Ovary (tissue), 10 donors: ENCODE measurements at places on chromosomes 6 and 20.

DNA sequence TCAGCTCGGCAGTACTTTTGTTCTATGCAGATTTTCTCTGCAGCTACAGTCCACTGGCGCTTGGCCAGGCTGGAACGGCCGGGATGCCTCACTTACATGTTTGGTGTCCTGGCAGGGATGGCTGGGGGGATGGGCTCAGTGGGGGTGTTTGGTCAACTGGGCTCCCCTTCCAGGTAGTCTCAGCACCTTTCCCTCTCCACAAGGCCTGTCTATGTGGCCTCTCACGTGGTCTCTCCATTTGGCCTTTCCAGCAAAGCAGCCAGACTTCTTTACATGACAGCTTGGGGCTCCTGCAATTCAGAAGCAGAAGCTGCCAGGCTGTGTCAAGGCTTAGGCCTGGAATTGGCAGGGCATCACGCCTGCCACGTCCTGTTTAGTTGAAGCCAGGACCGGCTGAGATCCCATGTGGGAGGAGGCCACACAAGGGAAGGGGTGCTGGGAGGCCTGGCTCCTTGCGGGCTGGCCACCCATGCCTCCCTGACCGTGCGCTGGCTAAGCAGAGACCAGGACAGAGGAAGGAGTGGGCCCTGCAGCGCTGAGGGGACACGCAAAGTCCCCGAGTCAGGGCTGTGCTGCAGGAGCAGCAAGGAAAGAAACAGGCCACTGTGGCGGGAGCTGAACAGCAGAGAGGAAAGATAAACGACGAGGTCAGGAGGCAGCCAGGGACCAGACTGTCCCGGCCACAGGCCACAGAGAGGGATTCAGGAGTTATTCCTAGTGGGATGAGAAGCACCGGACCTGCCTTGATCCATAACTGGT, 38.9 kb downstream of the MGME1 start:
- H3K4me1 ChIP-seq, result peaks cover 2% of the 10 kb centered on the region
- H3K27me3 ChIP-seq, result no peaks in the 10 kb centered on the region
- no peak overlapping the region for H3K4me3 ChIP-seq
- H3K27ac ChIP-seq, result no peak overlapping the region
- no peaks in the 10 kb centered on the region for H3K36me3 ChIP-seq
- DNase-seq, result peak; percentile 55

GRCh38 chr20:32761831-32762753, at the start of gene DNMT3B:
DNMT3B (plus strand) TSS chr20:32762385; CDS start chr20:32780324, 17,939 bp downstream.
- H3K27me3 ChIP-seq, result no peaks in the 10 kb centered on the region
- H3K4me1 ChIP-seq, result peaks cover 5% of the 10 kb centered on the region
- peak within 1 kb of the TSS; percentile 68 for H3K4me3 ChIP-seq

GRCh38 chr6:155248008-155249001, 15.5 kb upstream of the CLDN20 start:
- H3K27me3 ChIP-seq, result no peaks in the 10 kb centered on the region
- peak; percentile 52 for DNase-seq
- no peak overlapping the region for H3K4me3 ChIP-seq
- H3K36me3 ChIP-seq, result no peaks in the 10 kb centered on the region
- H3K4me1 ChIP-seq, result peaks cover 2% of the 10 kb centered on the region

DNA sequence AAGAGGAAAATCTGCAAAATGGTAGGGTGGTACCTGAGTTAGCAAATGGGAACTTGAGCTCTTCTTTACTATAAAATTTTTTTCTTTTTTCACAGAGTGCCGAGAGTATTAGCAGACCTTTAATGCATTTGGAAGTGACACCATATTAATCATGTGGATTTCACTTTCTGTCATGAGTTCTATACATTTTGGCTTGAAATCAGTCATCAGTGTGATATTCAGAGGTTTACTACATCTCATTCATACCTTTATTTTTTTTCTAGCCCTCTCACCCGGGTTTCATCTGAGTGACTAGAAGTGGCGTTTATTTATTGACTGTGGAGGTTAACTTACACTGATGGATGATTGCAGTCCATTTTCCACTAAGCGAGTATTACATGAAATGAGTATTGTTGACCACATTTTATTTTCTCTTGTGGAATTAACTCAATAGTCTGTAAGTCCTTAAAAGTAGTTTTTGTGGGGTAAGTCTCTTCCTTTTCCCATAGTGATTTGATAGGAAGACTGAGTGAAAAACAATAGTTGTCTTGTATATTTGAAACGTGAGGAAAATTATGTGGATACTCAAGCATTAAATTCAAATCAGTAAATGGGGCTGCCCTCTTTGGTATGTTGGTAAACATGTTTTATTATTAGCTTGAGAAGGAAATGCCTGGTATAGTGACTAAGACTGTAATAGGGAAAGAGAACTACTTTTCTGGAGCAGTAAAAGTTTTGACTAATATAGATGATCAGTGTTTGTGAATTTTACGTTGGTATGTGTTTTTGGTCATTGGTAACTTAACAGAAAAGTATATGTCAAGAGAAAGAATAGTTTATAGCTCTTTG, 55.5 kb downstream of the JARID2 start:
- H3K4me1 ChIP-seq, result peaks cover 14% of the 10 kb centered on the region
- no peak for DNase-seq
- H3K27me3 ChIP-seq, result no peaks in the 10 kb centered on the region
- H3K27ac ChIP-seq, result no peak overlapping the region
- H3K36me3 ChIP-seq, result no peaks in the 10 kb centered on the region

- H3K27ac ChIP-seq, result no peak overlapping the region
- no peak for DNase-seq
- H3K4me1 ChIP-seq, result no peaks in the 10 kb centered on the region
- H3K36me3 ChIP-seq, result no peaks in the 10 kb centered on the region
These were observed 176.8 kb downstream of the TASP1 start for GRCh38 chr20:13461849-13462458.
